ENCODE measurements at places on chromosomes 7 and 10. TPM values are rescaled to one million over a fixed set of nuclear protein-coding genes. Genes with fewer than 3 reads are reported as not detected.
A peak's percentile ranks its signal among the peaks of the same experiment; 100 is the strongest.

DNA sequence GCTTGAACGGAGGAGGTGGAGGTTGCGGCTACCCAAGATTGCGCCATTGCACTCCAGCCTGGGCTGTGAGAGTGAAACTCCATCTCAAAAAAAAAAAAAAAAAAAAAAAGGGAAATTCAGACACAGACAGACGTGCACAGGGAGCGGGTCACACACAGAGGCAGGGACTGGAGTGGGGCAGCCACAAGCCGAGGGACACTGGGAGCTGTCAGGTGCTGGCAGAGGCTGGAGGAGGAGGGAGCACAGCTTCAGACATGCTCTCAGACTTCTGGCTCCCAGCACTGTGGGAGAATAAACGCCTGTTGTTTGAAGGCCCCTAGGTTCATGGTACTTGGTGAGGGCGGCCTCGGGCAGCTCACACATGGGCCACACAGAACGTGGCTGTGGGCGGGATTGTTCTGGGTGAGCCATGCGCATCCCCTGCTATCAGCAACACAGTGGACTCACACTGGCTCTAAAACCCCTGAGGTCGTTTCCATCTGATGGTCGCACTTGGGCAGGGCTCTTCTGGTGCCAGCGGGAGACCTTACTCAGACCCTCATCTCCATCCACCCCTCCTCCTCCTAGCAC is 375.9 kb downstream of the DNAJB6 start:
- no peak for DNase-seq

- DNase-seq, result no peak
Measured at GRCh38 chr7:26664735-26665416, 199.5 kb downstream of the SKAP2 start.

- DNase-seq, result no peak
Measured at GRCh38 chr7:603152-603951, 83.7 kb upstream of the PDGFA start.

DNA sequence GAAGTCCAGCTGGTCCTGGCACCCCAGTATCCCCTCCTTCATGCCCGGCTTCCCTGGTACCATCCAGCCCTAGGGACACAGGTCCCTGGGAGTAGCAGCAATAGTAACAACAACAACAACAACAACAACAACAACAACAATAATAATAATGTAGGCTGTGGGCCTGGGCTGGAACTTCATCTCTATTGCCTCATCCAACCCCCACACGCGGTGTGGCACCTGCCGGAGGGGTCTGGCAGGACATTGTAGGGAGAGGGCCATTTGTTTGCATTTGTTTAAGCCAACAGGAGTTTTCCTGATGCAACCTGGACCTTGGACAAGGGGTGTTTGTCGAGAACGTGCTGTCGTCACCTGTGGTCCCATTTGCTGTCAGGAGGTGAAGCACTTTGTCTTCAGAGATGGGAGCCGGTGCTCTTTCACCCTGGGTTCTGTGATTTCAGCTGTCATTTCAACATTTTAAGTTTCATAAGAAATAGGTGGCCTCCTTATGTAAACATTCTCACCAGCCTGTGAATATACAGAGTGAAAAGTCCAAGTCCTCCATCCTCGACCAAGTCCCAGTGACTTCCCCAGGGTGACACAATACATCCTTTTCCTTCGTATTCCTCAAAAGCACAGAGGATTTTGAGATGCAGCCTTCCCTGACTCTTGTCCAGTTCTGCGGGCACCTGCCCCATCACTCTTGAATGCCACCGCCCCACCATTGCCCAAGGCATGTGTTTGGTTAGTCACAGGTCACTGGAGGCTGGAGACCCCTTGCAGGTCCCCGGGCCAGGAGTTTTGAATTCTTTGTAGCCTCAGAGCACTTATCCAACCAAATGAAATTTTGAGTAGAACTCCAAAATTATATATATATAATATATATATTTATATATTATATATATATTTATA is 9.2 kb downstream of the LHPP start:
- DNase-seq, result no peak

GRCh38 chr10:70445718-70446657 is 4.5 kb upstream of the NODAL start:
- DNase-seq, result peak; percentile 65

DNA sequence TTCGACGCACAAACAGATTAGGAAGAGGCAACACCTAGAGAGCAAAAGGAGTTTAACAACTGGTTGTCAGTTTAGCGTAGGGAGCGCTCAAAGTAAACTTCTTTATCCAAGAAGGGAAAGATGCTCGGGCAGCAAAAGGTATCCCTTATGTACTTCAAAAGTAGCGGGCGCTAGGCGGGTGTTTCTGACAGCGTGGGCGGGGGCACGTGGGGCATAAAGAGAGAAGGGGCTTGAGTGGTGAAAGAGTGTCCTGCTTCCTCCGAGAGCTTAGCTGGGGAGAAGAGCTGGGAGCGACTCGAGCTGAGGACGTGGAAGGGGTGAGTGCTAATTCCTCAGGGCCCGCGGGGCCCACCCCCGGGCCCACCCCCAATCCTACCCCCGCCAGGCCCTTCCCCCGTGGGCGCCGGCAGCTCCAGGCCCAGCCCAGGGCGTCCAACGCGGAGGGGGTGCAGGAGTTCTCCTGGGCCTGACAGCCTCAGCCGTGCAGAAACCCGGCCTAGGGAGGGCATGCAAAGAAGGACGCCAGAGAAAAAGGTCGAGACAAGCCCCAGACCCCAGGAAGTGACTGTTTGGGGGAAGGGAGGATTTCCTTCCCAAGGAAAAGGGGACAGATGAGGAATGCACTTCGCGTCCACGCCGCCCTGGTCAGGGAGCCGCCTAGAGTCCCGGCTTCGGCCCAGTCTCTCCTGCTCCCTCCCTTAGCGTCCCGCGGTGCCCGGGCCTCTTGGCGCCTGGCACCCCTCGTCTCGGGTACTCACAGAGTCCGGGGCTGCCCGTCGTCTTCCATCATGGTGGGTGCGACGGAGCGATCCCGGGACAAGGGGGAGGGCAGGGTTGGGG is 868 bp downstream of the TIAL1 start:
- DNase-seq, result peak; percentile 64

DNA sequence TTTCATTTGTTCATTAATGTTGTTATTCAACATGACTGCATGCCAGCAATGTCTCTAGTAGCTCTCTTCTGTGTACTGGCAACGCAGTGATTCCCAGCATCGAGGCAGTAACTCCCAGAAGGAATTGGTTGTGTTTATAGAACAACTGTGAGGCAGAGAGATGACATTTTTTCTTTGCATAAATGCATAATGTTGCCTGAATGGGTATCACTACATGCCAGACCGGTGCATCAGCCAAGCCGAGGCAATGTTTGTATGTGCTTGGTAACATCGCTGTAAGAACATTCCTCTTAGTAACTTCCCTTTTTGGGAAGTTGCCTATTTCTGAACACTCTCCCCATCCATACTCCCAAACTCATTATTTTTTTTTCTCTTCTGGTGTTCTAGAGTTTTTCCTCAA is 182.9 kb downstream of the HTR7 start:
- DNase-seq, result no peak

DNA sequence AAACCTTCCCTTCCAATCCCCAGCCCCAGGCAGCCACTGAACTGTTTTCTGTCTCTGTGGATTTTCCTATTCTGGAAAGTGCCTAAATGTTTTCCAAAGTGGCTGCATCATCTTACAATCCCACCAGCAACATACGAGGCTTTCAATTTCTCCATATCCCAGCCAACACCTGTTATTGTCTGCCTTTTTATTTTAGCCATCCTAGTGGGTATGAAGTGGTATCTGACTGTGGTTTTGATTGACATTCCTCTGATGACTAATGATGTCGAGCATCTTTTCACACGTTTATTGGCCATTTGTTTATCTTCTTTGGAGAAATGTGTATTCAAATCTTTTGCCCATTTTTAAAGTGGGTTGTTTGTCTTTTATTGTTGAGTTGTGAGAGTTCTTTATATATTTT is 6.2 kb upstream of the SMC3 start:
- no peak for DNase-seq

GRCh38 chr7:15326044-15326644 is 235.7 kb downstream of the AGMO start:
- DNase-seq, result no peak

- DNase-seq, result peak; percentile 74
Measured at GRCh38 chr7:74174606-74175082, 488 bp downstream of the EIF4H start.

GRCh38 chr10:113493195-113493594 is 59.7 kb upstream of the HABP2 start:
- no peak for DNase-seq

DNA sequence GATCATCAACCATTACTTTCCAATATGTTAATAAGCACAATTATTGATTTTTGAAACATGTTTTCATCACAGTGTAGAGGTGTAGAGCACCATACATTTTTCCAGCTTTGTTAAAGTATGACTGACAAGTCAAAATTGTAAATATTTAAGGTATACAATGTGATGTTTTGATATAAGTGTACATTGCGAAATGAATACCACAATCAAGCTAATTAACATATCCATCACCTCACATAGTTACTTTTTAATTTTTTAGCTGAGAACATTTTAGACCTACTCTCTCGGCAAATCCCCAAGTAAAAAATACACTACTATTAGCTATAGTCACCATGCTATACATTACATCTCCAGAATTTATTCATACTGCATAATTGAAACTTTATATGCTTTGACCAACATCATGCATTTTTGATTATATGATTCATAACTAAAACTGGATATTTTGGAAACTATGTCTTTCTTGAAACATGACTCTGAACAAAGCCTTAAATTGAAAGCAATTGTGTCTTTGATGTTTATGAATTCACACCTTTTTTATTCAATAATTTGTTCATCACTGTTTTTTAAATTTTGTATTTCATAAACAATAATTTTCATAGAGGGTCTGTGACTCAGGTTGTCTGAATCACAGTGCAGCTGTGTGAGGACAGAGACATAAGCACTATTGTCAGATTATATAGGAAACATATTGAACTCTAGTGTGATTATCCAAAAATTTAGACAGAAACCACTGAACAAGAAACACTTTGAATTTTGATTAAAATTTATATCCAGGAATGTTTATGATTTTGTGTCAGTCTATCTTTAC is 486.1 kb downstream of the SEMA3D start:
- DNase-seq, result no peak

DNA sequence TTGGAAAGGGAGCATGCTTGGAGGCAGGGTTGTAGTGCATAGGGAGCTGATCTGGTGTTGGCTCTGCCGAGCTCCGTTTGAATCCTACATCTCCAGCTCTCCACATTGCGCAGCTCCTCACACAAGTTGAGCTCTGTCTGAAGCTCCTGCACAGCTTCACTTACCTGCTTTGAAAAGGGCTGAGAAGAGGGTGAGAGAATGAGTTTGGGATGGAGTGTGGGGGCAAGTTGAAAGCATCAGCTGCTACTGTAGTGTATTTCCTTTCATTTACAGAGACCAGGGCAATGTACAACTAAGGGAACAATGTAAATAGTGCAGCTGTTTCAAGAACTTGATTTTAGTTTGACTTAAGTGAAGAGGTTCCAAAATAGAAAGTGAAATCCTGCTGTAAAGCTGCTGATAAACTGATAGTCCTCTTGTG is 88.5 kb downstream of the VTI1A start:
- DNase-seq, result peak; percentile 73

- no peak for DNase-seq
Measured at GRCh38 chr10:122468307-122468925, 7.1 kb downstream of the HTRA1 start.

DNA sequence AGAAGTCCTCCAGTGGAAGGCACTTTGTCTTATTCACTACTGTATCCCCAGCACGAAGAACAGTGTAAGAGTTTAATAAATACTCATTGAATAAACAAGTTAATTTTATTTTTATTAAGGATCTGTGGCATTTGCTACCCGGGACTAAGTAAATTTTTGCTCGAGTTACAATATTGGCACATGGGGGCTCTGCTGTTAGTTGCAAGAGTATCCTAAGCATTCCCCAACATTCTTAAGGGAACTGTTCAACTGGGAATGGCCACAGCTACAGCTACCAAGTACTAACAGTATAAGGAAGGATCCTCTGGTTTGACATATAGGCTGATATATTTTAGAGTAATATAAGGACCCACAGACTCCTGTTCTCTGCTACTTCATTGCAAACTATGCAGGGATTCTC is 8.7 kb upstream of the LRRTM3 start:
- no peak for DNase-seq

DNA sequence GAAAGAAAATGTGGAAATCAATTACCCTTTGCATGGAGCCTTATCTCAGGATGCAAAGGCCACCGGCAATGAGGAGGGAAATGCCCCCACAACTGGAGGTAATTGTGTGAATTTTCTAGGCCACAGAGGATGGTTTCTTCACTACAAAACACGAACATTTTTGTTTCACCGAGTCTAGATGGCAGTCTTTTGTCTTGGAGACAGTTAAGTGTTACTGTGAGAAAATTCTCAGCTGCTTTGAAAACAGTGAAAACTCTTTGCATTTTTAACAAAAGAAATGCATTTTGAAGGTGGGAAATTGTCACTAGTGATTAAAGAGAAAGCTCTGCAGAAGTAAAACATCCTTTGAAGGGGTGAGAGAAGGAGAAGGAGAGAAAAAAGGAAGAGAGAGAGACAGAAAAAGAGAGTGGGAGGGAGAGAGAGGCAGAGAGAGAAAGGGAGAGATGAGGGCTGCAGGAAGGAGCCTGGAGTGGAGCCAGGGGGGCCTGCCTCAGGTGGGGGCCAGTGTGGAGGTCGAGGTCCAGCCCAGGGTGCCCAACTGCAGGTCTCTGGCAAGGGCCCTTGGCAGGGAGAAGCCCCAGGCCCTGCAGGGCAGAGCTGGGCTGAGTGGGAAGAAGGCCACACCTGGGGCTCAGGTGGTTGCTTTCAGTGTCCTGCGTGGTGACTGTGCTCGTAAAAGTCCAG is 261.4 kb downstream of the ADARB2 start:
- DNase-seq, result no peak

- no peak for DNase-seq
Measured at GRCh38 chr10:132351611-132352010, 19.6 kb downstream of the LRRC27 start.

DNA sequence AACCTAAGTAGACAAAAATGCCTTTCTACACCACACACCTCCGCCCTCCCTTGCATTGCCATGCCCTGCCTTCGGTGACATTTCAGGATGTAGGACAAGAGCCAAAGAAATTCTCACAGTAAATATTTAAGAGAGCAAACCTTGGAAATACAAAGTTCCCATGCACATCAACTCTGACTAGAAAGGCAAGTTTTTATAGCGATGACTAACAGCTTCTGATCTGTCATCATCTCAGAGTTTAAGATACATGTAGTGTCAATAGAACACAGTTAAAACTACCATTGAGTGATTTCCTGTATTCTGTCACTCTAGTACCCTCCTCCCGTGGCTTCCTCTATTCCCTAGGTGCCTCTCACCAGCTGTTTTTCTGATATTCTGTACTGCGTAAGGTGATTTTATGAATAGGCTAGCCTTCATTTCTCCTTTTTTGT is 20.7 kb downstream of the SLC16A9 start:
- DNase-seq, result no peak

Gene ATAD1
- polyA plus RNA-seq, result 26.3 TPM

Gene ARHGEF5
- polyA plus RNA-seq, result 2.7 TPM

Gene ANKRD2
- polyA plus RNA-seq, result 24.2 TPM

Gene HABP2
- polyA plus RNA-seq, result 0.10 TPM

Gene TCF7L2
- 55.8 TPM for polyA plus RNA-seq

Gene MRLN
- polyA plus RNA-seq, result 172 TPM

Gene OR2A7
- polyA plus RNA-seq, result 1.1 TPM
